ENCODE measurements at places on chromosomes 7 and 10.

GRCh38 chr10:118409295-118409694 is 67.2 kb upstream of the FAM204A start:
- DNase-seq: no peak

DNA sequence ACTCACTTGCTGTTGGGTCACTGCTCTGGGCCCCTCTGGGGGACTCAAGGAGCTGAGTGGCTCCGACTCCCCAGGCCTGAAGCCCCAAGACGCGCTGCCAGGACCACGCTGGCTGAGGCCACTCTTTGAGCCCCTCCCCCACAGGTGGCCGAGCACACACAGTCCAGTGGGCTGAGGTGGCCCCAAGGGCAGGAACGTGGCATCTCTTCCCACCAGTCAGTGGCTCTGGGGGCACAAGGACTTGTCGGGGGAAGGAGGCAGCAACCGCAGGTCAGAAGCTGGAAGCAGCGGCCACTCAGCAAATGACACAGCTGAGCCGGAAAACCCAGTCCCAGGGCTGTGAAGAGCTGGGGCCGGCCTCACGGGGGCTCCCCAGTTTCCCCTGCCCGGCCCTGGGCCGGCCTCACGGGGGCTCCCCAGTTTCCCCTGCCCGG is 24.1 kb downstream of the GRIFIN start:
- DNase-seq: no peak

DNA sequence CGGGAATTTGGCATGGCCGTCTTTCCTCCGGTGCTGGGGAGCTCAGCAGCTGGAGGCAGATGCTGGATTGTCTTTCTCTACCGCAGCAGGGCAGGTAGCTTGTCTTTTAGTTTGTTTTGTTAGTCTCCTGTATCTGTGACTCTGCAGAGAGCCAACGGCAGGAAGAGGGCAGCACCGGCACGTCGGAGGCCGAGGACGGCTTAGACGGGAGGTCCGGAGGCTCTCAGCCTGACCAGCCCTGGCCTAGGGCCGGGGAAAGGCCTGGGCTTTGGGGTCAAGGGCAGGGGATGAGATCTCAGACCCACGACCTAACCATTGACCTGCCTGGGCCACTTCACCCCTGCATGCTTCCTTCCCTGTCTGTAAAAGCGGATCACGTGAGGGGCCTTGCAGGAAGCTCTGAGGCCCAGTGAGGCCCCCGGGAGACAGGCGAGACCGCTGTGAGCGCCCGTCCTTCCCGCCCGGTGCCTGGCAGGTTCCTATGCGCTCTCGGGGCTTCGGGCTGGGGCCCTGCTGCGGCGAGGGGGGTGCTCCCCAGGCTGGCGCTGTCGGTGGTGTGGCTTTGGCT is 72.7 kb downstream of the LHPP start:
- DNase-seq: no peak

- DNase-seq: no peak
Observed at GRCh38 chr7:35467456-35467978, 213.6 kb upstream of the TBX20 start.

GRCh38 chr10:86538547-86538946 is 17.0 kb upstream of the WAPL start:
- DNase-seq: no peak

GRCh38 chr10:4267086-4267773 is 482.2 kb upstream of the KLF6 start:
- DNase-seq: no peak

GRCh38 chr10:31101123-31101522 is 69.5 kb upstream of the ZNF438 start:
- peak; percentile 9 for DNase-seq

All from activated naive CD4-positive, alpha-beta T cell (primary cell).